NCI-H446 treated with DMSO at 0.1 percent for 48 hours (cell line): ENCODE measurements at places on chromosomes 6 and 20.

DNA sequence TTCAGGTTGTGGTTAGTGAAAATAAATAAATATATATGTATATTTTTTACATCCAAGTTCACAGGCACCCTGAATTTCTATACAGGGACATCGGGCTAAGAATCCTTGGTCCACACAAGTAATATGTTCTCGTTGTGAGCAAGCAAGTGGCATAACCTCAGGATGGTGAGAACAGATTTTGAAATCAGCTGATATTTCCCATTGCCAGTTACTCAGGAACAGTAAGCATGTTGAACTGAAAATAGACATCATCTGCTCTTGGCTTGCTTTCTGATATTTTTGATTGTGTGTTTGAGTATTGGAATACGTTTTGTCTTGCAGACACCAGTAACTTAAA, 87.7 kb downstream of the TRMT6 start:
- DNase-seq, result peak; percentile 11

GRCh38 chr6:35081426-35081851, 59.7 kb downstream of the TCP11 start:
- no peak for DNase-seq

- DNase-seq, result no peak
These were observed 10.9 kb upstream of the LPIN3 start for GRCh38 chr20:41329435-41330342.

- no peak for DNase-seq
These were observed 58.5 kb downstream of the CDK19 start for GRCh38 chr6:110756817-110757216.

GRCh38 chr20:51994751-51995417, 192.6 kb upstream of the SALL4 start:
- no peak for DNase-seq

DNA sequence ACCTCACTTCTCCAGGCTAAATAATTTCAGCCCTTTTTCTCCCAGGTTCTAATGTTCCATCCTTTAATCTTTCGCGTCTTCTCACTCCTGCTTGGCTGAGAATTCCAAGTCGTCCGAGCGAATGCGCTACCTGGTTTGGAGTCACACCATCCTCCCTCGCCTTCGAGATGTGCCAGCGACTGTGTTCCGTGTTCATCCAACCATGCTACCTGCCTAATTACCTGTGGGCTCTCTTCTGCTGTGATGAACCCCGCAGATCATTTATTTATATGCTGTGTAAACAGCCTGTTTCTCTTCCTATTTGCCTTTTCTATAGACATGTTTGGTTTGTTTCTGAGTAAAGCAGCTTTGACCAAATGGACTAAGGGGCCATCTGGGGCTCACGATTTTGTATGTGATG, 83.5 kb upstream of the TMEM181 start:
- DNase-seq, result no peak

DNA sequence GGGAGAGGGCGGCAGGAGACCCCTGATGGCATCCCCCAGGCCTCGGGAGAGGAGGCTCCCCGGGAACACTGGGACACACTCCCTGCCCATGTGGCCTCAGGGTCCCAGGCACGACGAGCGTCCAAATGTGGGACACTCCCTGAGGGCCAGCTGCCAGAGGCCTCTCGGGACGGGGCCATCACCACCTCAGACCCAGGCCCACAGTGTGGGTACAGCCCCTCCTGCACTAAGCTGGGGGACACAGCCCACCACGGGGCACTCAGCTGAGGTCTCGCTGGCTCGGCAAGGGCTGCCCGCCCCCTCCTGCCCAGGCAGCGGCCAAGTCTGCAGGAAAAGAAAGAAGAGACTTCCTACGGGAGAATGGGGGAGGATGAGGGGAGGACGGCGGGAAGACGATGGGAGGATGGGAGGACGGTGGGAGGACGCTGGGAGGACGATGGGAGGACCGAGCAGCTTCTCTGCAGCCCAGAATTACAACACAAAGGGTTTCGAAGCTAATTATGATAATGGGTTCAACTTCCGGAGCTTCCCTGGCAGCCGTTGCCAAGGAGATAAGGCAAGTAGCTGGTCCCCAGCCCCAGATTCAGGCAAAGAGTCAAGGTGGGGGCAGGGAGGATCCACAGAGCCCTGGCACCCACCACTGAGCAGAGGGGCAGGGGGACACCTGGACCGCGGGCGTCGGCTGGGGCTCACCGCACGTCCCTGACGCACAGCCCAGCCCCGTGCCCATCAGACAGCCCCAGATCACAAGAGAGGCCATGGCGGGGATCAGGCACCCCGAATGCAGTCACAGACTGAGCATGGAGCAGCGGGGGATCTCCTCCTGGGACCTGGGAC, 17.5 kb downstream of the KCNQ2 start:
- no peak for DNase-seq

DNA sequence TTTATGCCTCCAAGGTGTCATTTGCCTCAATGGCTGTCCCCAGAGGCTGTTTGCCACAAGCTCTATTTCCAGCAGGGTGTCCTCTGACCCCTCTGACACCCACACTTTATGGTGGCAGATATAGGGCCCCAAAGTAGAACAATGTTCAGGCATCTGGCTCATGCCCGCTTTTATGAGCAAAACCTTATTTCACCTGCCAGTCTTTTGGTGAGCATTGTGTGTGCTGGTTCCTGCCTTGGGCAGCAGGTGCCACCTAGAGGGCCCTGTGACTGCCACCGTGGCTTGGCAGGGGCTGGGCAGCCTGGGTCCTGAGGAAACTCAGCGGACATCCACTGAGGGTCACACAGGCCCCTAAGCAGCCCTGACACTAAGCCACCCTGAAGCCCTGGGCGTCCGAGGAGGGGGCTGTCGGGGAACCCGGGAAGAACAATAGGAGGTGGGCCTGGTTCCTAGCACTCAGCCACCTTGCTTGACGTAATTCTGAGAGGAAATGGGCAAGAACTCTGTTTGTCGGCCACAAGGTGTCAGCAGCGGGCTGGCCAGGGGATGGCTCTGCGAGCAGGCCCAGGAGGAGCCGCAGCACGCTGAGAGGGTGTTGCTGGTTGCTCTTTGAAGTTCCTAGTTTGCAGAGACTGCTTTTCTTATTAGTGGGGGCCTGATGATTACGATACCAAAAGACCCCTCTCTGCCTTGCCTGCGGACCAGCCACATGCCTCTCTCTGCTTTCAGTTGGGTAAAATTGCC, 148.9 kb downstream of the SCML4 start:
- peak; percentile 81 for DNase-seq

GRCh38 chr6:158047127-158047518, 65.5 kb downstream of the SYNJ2 start:
- DNase-seq, result no peak
